ENCODE measurements at places on chromosomes 1 and 21. TPM values are rescaled to one million over a fixed set of nuclear protein-coding genes. Genes with fewer than 3 reads are reported as not detected.
A peak's percentile ranks its signal among the peaks of the same experiment; 100 is the strongest.

DNA sequence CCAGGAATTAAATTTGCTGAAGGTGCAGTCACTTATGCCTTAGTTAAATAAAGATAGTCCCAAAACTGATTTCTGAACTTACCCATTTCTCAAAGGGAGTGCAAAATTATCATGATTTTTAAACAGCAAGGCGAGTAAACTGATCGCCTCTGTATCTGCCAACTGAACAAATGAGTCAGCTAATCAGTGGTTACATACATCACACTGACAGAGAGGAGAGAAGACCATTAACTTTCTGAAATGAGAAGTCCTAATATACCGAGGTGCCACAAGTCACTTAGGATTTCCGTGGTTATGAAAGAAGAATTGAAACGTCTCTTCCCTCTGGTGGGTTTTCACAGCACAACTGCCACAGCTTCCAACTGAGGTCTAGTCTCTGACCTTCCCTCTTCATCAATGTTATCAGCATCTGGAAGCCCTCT lies 400.7 kb downstream of the SMYD3 start:
- H3K27ac ChIP-seq = no peak overlapping the region
- H3K4me1 ChIP-seq = peaks cover 2% of the 10 kb centered on the region
- no peaks in the 10 kb centered on the region for H3K36me3 ChIP-seq
- no peak for DNase-seq

DNA sequence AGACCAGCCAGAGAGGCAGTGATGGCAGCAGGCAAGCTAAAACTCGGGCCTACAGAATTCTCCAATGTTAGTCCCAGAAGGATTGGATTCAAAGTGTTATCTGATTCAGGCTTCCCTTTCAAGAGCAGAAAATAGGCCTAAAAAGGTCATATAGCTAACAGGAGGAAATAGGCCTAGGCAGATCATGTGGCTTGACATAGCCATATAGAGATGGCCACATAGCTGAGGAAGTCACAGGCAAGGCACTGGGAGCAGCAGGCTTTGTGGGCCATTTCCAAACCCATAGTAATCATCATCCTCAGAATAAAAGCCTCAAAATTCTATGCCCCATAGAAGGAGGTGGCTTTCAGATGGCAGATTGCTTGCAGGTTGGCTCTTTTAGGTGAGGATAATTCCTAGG lies 29.0 kb upstream of the LMO4 start:
- H3K27me3 ChIP-seq = no peaks in the 10 kb centered on the region
- no peak overlapping the region for H3K4me3 ChIP-seq
- no peaks in the 10 kb centered on the region for H3K36me3 ChIP-seq
- DNase-seq = no peak
- no peaks in the 10 kb centered on the region for H3K4me1 ChIP-seq

DNA sequence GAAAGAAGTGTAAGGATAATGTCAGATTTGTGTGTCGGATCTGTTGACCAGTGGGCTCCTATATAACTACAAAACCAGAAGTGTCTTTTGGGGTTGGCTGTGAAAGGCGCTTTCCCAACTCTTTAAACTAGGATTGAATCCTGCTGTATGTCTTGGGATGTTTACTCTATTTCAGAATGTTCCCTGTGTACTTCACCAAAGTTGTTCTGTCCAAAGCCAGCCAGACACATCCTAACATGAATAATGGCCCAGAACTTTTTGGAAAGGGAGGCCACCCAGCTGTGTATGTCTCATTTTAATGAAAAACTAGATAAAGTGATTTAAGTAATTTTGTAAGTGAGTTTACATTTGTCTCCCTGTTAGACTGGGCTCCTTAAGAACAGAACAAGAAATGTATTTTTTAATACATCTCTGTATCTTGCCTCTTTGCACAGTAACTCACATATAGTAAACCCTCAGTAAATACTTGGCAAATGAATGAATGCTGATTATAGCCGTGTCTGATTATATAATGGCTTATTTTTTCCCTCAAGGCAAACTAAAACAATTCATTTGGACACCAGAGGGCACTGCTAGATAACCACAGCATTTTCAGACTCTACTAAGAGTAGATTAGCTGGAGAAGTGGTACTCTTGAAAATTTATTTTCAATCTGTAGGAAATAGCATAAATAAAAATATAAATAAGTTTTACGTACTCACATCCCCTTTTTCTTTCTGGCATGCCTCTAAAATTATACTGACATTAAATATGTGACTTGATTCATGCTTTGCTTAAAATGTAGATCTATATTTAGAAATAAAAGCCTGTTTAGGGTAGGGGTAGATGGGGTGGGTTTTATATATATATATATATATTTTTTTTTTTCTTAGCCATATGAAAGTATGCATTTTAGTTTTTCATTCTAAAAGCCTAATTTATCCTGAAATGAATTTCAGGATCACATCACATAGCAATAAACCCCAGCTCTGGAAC lies 23.8 kb downstream of the TSEN15 start:
- H3K27me3 ChIP-seq = no peaks in the 10 kb centered on the region
- peak overlapping the region; percentile 18 for H3K27ac ChIP-seq
- H3K4me1 ChIP-seq = peaks cover 15% of the 10 kb centered on the region
- no peak overlapping the region for H3K4me3 ChIP-seq
- DNase-seq = no peak

DNA sequence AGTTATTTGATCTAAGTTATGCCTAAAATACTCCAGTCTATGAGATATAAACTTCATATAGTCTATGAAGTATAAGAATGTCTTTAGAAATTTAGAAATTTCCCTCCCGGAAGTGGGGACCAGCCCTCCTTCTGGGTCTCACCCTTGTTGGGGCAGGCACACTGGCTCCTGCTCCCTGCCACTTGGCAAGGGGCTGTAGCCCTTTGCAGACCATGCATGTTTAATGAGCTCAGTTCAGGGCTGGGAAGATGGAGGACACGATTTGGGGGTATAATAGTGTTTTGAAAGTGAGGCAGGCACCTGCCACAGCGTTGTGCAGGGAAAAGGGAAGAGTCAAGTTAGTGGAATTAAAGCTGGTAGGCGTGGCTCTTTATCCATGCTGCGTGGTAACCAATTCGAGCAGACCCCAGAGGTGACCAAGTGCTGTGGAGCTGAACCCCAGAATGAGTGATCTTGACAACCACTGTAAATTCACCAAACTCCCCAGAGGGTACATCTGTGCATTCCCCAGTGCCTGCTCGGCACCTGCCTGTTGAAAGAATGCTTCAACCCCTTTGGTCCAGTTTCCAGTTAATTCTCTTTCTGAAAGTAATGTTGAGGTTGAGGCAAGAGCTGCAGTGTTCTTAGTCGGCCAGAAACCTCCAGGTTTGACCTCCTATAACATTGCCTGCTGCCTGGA lies 79.6 kb downstream of the DOP1B start:
- no peak overlapping the region for H3K4me3 ChIP-seq
- H3K4me1 ChIP-seq = peaks cover 23% of the 10 kb centered on the region
- H3K36me3 ChIP-seq = peaks cover 30% of the 10 kb centered on the region
- H3K27me3 ChIP-seq = no peaks in the 10 kb centered on the region
- DNase-seq = no peak

DNA sequence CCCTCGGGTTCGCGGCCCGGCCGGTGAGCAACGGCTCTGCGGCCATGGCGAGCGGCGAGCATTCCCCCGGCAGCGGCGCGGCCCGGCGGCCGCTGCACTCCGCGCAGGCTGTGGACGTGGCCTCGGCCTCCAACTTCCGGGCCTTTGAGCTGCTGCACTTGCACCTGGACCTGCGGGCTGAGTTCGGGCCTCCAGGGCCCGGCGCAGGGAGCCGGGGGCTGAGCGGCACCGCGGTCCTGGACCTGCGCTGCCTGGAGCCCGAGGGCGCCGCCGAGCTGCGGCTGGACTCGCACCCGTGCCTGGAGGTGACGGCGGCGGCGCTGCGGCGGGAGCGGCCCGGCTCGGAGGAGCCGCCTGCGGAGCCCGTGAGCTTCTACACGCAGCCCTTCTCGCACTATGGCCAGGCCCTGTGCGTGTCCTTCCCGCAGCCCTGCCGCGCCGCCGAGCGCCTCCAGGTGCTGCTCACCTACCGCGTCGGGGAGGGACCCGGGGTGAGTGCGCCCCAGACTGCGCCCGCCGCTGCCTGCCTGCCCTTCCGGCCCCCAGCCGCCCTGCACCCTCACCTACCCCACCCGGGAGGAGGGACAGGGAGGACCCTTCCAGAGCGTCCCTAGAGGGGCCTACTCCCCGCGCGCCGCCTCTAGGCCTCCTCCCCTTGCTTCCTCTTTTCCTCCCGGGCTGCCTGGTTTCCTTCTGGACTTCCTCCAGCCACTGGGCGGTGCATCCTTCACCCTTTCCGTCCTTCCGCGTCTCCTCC lies at the start of gene RNPEP:
Gene RNPEP, plus strand, starts transcription at position 26 of the 757 bp plus-strand sequence. Its CDS starts 19 bp downstream, at position 45.
- peaks cover 41% of the 10 kb centered on the region for H3K4me1 ChIP-seq
- no peaks in the 10 kb centered on the region for H3K27me3 ChIP-seq
- DNase-seq = peak; percentile 90
- peak within 1 kb of the TSS; percentile 92 for H3K27ac ChIP-seq
- H3K36me3 ChIP-seq = no peaks in the 10 kb centered on the region
- peak within 1 kb of the TSS; percentile 94 for H3K4me3 ChIP-seq

DNA sequence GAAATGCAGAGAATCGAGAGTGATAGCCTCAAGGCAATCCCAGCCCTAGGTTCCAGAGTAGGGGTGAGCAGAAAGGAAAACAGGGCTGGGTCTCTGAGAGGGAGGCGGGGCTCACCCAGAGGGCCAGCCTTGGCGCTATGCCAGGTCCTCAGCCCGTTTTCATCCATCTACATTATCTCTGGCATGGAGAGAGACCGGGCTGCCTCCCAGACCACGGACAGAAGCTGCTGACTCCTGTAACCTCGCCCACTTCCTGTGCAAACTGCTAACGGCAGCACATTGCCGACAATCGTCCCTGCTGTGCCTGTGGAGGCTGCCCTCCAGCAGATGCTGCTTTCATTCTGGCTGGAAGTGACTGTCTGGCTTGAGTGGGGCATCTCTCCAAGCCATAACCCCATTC lies 569.1 kb downstream of the NPHP4 start:
- no peaks in the 10 kb centered on the region for H3K36me3 ChIP-seq
- H3K27me3 ChIP-seq = peaks cover 55% of the 10 kb centered on the region
- H3K4me1 ChIP-seq = peaks cover 16% of the 10 kb centered on the region
- no peak for DNase-seq
- H3K27ac ChIP-seq = no peak overlapping the region
- H3K4me3 ChIP-seq = no peak overlapping the region

- no peaks in the 10 kb centered on the region for H3K27me3 ChIP-seq
- no peaks in the 10 kb centered on the region for H3K4me1 ChIP-seq
- DNase-seq = no peak
- H3K4me3 ChIP-seq = no peak overlapping the region
- H3K27ac ChIP-seq = no peak overlapping the region
These were observed 10.8 kb upstream of the ADAM30 start for GRCh38 chr1:119906927-119907652.

DNA sequence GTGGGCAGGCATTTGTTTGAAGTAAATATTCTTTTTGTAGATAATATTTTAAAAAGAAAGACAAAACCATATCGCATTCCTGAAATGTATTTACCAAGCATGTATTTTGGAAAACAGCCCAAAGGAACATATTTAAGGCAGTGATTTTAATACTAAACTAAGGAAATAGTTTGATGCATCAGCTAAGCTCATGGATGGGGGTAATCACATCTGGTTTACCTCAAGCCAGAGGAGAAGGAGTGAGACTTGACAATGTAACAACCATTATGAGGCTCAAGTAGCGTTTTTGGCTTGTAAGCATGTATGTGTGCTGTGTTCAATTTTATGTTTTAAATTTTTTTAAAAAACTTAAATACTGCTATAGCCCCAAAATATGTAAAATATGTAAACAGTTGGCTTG lies 390.5 kb downstream of the DISC1 start:
- H3K27ac ChIP-seq = no peak overlapping the region
- H3K4me3 ChIP-seq = no peak overlapping the region
- H3K4me1 ChIP-seq = peaks cover 15% of the 10 kb centered on the region

DNA sequence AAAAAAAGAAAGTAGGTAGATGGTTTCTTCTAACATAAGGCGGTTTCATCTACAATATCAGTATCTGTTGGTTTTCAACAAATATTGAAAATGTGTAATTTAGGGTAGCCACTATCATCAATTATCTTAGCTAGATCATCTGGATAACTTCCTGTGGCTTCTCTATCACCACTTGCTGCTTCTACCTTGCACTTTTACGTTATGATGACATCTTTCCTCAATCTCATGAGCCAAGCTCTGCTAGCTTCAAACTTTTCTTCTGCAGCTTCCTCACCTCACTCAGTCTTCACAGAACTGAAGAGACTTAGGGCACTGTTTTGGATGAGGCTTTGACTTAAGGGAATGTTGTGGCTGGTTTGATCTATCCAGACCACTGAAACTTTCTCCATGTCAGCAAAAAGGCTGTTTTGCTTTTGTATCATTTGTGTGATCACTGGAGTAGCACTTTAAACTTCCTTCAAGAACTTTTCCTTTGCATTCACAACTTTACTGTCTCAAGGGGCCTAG lies 144.9 kb upstream of the HP1BP3 start:
- no peaks in the 10 kb centered on the region for H3K4me1 ChIP-seq
- DNase-seq = no peak
- H3K4me3 ChIP-seq = no peak overlapping the region
- no peak overlapping the region for H3K27ac ChIP-seq

- H3K36me3 ChIP-seq = no peaks in the 10 kb centered on the region
- no peak overlapping the region for H3K4me3 ChIP-seq
- no peaks in the 10 kb centered on the region for H3K4me1 ChIP-seq
- no peaks in the 10 kb centered on the region for H3K27me3 ChIP-seq
- DNase-seq = no peak
These were observed 219.0 kb upstream of the NRIP1 start for GRCh38 chr21:15283789-15284188.

Gene OR2M3
- total RNA-seq = not detected

Gene ZSCAN20
- total RNA-seq = 3.6 TPM

Gene SERTAD4
- 8.5 TPM for total RNA-seq

All from suprapubic skin (tissue), 4 donors.